Omental fat pad (tissue), 4 donors: ENCODE measurements at places on chromosomes 16 and 17. TPM values are rescaled to one million over a fixed set of nuclear protein-coding genes. Genes with fewer than 3 reads are reported as not detected.

- DNase-seq: no peak
These were observed 83.5 kb upstream of the TNRC6A start for GRCh38 chr16:24645739-24646645.

- DNase-seq: no peak
These were observed 918.7 kb downstream of the CDH11 start for GRCh38 chr16:64203126-64203525.

The TMC5 gene
- total RNA-seq: 0.47 TPM

DNA sequence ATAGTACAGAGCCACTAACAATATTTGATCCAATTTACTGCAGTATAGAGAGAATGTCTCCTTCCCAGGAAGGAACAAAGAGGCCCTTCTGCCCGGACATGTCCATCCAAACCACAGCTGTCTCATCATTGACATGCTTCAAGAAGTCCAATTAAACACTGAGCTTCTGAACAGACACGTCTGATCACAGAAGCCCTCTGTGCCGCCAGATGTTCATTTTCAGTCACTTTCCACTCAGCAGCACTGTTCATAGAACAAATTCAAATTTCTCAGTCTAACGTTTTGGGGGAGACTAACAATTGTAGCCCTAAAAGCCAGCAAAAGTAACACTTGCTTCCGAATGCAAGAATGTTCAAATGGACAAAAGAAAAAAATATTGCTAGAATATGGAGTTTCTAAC, 15.3 kb downstream of the ZC3H7A start:
- no peak for DNase-seq

- DNase-seq: no peak
These were observed 14.1 kb upstream of the CCDC154 start for GRCh38 chr16:1458336-1458976.

The ABCA10 gene
- 86.1 TPM for total RNA-seq

DNA sequence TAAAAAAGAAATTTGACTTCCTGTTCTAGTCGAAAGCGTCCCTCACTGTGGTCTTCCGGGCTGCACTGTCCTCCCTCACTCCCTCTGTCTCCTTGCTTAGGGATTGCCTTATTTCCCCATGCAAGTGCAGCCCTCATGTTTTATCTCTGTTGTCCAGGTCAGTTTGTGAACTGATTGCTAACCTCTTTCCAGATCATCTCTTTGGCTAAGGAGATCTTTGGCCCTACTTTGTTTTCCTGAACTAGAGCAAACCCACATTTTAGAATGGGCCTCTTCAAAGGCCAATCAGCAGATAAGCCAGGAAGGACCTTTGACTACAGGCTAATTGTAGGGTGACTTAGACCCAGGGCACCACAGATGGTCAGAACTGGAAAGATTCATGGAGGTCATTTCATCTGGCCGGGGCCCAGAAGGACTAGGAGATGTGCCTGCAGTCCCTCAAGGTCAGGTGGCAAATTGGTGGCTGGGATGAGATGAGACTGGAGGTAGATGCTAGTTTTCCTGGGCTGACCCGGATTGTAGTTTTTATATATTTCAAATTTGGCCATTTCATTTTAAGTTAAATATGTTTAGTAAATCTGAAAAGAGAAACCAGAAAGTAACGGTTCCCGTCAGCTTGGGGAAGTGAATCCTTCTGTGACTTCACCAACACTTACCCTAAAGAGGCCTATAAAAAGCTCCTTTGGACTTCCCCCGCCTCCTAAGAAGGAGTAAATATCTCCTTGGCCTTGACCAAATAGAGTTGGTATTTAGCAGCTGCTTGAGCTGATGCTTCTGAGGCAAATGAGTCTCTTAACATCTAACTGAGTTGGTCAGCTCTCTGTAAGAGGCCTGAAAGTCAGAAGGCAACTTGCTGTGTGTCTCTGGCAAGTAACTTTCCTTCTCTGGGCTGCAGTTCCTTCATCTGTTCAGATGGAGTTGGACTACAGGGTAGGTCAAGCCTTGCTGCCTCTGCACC, 6.2 kb upstream of the SLC25A19 start:
- no peak for DNase-seq

The AMZ2 gene
- 59.6 TPM for total RNA-seq

GRCh38 chr16:11784038-11784369, 13.1 kb downstream of the ZC3H7A start:
- DNase-seq: no peak

The DDX19B gene
- total RNA-seq: 32.4 TPM

The NOG gene
- total RNA-seq: 0.72 TPM

The FOXJ1 gene
- total RNA-seq: not detected

- no peak for DNase-seq
These were observed 14.3 kb downstream of the PIEZO1 start for GRCh38 chr16:88770461-88771293.
